ENCODE measurements at places on chromosomes 5 and 9. TPM values are rescaled to one million over a fixed set of nuclear protein-coding genes. Genes with fewer than 3 reads are reported as not detected.

The CARD6 gene
- total RNA-seq, result 2.2 TPM

The PTPRD gene
- total RNA-seq, result not detected

The CARTPT gene
- not detected for total RNA-seq

The STPG3 gene
- not detected for total RNA-seq

The GLRA1 gene
- total RNA-seq, result not detected

The OR1Q1 gene
- 0.35 TPM for total RNA-seq

The AK8 gene
- not detected for total RNA-seq

The TCF7 gene
- 229 TPM for total RNA-seq
